ENCODE measurements at places on chromosomes 6 and 20. TPM values are rescaled to one million over a fixed set of nuclear protein-coding genes. Genes with fewer than 3 reads are reported as not detected.

DNA sequence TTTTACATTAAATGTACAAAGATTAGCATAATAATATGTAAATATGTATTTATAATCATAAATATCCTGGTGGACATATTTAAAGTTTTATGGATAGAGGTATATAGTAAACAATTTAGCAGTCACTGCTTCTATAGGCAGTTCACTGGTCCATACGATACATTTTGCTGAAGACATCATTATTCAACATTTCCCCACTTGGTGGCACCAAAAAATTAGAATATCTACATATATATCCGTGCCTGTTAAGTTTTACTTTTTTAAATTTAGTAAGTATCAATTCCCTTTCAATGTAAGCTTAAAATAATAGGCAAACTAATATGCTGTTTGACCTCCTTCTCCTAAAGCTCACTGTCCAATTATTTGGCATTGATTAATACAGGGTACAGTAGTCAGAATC is 64.2 kb downstream of the LMBRD1 start:
- DNase-seq = no peak

DNA sequence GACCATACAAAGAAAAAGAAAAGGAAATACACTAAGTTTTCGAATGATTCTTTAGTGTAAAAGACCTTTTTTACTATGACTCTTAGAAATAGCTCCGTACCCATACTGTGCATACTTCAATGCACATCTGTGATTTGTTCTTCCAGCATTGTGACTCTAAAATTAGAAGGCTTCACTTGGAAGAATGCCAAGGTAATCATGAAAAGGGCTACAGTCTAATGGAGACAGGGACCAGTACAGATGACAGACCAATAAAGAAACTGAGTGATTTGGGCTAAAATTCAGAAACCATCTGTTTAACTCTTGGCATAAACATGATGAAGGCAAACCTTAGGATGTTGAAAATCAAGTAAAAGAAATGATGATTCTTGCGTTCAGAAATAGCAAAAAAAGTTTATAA is 46.3 kb downstream of the CYP39A1 start:
- no peak for DNase-seq

GRCh38 chr6:136192902-136193301 is 57.2 kb downstream of the MTFR2 start:
- no peak for DNase-seq

DNA sequence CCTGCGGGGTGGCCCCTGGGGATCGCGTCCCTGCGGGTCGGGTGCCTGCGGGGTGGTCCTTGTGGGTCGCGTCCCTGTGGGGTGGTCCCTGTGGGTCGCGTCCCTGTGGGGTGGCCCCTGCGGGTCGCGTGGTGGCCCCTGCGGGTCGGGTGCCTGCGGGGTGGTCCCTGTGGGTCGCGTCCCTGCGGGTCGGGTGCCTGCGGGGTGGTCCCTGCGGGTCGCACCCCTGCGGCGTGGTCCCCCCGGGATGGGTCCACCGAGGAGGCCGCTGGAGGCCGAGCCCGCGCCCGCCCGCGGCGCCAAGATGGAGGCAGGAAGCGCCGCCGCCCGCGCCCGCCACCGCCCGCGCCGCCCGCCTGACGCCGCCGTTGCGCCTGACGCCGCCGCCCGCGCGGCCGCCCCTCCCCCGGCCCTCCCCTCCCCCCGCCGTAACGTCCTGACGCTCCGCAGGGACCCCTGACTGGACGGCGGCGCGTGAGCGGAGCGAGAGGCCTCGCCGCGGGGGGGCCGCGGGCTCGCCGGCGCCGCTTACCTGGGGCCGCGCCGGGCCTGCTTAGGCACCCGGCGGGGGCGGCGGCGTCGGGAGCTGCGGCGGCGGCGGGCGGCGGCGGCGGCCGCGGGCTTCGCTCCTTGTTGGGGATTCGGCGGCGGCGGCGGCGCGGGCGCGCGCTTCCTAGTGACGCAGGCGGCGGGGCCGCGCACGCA is at the start of gene GMEB2:
TSS of gene GMEB2 (minus strand) at position 678 of the 705 bp plus-strand sequence. CDS start 7,704 bp downstream, outside the sequence.
- no peak for DNase-seq

- DNase-seq = peak; percentile 28
Observed at GRCh38 chr6:108592371-108593337, 31.9 kb downstream of the FOXO3 start.

DNA sequence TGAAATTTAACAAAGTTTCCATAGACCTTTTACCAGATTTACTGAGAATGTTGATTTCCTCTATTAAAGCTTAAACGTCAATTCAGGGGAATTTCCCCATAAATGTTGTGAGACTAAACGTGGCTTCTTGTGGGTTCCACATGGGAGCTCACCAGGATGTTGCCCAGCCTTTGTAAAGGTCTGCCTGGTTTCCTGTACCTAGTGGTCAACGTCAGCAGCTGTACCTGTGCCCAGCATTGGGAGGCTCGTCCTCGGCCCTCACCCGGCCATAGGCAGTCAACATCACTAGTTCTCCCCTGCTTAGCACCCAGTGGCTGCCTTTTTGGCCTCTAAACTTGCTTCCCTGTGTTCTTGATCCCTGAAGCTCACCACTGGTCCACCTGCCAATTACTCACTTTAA is 22.1 kb upstream of the CD83 start:
- no peak for DNase-seq

GRCh38 chr20:10733122-10733521 is 59.3 kb upstream of the JAG1 start:
- no peak for DNase-seq

DNA sequence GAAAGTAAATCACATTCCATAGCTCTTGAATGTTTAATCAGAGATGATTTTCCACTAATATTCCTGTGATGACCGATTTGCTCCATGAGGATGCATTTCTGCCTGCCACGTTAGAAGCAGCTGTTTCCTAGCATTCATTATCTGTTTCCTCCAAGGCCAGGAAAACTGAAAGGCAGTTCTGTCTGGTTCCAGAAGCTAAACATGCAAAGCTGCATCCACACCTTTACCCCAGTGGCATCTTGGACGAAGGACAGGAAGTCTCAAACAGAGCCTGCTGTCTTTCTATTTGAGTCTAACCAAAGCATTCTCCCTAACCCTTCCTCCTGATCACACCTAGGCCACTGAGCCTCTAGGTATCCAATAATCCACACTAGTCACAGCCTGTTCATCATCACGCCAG is 27.6 kb downstream of the CNKSR3 start:
- DNase-seq = no peak

DNA sequence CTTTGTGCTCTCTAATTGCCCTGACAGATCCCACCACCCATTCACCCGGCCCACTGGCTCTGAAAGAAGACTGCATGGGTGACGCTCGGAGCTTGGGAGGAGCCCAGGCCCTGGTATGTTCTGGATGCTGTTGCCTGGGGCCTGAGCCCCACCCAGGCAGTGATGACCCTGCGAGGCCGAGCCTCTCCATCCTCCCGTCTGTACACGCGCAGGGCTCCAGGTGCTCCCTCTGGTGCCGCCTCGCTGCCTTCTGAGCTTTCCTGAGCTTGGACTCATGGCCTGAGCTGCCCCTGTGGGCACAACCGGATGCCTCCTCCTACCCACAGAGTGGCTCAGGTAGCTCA is 61.2 kb downstream of the STK35 start:
- no peak for DNase-seq

DNA sequence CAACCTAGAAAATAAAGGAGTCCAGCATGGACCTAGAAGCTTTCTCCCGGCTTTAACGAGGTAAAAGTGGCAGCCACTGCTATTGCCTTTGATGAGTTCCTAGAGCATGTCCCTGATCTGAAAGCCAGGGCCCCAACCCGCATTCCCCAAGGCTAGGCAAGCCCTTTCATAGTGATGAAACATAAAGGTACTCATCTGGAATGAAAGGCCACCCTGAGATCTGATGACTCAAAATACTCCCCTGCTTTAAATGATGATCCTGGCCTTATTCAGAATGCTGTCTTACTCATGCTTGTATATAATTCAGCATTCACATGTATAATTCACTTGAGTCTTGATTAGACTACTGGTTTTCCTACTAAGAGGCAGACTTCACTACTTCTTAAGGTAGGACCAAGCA is 21.3 kb downstream of the TTPAL start:
- DNase-seq = peak; percentile 37

- DNase-seq = peak; percentile 59
Observed at GRCh38 chr6:134472661-134473060, 154.7 kb upstream of the SGK1 start.

GRCh38 chr6:122726649-122727048 is 52.9 kb upstream of the FABP7 start:
- peak; percentile 50 for DNase-seq

GRCh38 chr6:16783509-16783908 is 22.2 kb upstream of the ATXN1 start:
- DNase-seq = no peak

DNA sequence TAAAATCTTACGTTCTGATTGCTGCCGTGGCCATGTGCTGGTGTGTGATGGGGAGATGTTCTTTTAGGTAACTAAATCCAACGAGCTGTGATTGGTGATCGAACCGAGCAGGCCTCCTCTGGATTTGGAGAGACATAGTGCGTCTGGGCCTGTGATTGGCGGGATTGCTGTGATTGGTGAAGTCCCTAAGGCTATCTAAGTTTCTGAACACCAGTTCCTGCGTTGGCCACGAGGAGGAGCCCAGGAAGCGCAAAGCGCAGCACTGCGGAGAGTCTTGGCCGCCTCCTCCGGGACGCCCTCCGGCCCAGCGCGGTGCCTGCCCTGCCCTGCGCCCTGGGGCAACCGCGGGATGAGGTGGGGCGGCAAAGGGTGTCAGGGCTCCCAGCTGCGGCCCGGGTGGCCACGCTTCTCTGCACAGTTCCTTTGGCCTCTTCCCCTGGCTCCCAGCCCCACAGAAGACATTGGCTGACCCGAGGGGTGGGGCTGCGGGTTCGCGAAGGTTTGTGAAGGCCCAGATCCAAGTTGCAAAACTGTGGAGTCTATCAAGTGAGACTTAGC is 33.0 kb downstream of the HNF4A start:
- peak; percentile 90 for DNase-seq

- no peak for DNase-seq
Observed at GRCh38 chr6:57312004-57312345, 5.5 kb upstream of the PRIM2 start.

- DNase-seq = no peak
Observed at GRCh38 chr6:84273048-84273809, 45.8 kb upstream of the CEP162 start.

- DNase-seq = no peak
Observed at GRCh38 chr6:43790031-43790430, 20.0 kb downstream of the VEGFA start.

GRCh38 chr6:111456208-111456607 is 26.8 kb downstream of the REV3L start:
- no peak for DNase-seq

DNA sequence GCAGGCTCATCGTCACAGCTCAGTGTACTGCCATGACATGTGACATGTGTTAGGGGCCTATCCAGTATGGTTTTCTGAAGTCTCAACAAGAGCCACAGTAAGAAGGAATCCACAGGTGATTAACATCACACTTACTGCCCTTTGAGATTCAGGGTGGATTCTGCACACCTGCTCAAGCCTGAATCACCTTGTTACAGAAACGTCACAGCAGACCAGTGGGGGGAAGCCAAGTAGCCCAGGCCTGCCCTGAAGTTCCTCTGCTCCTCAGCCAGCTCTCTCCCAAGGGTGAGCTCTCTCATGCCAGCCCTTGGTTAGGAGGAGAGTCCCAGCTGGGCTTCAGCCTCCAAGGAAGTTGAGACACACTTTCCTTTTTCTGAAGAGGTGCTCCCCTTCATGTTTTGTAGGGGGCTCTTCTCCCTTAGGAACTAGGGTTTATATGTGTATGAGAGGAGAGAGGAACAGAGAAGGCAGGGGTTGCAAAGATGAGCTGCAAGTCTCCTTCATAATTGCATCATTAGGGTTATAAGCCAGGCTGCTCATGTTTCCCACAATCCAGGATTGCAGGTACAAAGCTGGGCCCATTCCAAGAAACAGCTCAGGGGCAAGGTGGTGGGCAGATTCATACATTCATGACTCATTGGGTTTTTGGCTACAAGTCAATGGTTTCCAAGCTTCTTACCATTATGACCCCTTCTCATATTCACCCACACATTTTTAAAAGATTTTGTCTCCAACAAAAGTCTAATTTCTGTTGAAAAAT is 11.6 kb downstream of the GSS start:
- DNase-seq = no peak

GRCh38 chr6:116380346-116380745 is 9.6 kb downstream of the DSE start:
- no peak for DNase-seq

DNA sequence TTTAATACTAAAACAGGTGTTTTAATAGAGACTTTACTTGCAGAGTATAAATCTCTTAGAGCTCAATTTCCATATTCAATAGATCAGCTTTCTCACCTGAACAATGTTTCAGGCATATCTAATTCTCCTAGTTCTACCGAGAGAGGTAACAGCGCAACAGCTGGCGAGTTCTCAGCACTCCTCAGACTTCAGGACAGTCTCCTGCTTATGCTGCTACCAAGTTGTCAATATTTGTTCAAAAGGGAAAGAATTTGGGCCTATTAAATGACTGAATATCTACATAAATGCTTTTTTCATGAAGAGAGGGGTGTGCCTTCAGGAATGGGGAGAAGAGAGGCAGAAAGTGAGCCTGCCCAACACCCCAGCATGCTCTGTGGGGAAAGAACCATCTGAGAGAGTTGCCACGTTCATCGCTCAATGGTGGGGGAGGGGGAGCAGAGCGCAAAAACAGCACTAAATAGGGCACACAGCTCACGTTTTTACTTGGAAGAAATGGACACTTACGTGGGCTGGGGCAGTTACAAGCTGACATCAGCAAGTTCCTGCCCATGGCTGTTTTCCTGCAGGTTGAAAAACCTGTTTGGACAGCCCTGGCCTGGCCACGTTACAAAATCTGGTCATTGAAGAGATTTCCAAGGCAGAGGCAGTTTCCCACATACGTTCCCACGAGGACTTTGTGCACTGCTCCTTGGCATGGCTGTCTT is 38.0 kb downstream of the EZR start:
- no peak for DNase-seq

DNA sequence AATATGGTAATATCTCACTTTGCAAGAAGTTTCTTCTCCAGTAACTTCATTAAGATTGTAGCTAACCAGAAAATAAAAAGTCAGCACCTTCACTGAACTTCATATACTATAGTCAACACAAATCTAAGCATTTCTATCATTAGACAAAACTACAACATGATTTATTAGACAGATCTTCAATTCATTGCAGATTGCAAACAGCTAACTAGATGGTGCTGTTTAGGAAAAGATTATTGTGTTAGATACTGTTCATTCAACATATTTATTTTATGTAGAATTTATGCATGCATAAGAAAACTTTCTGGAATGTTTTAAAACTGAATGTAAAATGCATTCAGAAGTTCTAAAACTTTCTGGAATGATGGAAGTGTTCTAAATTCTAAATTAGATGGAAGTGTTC is 442.1 kb downstream of the HTR1B start:
- no peak for DNase-seq

- no peak for DNase-seq
Observed at GRCh38 chr20:48156521-48156920, 371.2 kb upstream of the SULF2 start.

TP53TG5 gene
- total RNA-seq = not detected

AIF1 gene
- not detected for total RNA-seq

NR2E1 gene
- 0.25 TPM for total RNA-seq

LRRC1 gene
- 14.0 TPM for total RNA-seq

TGM2 gene
- 0.22 TPM for total RNA-seq

DSP gene
- 38.3 TPM for total RNA-seq

NCOA6 gene
- 10.9 TPM for total RNA-seq

KCNK16 gene
- total RNA-seq = not detected

GPX5 gene
- total RNA-seq = not detected

SDCBP2 gene
- total RNA-seq = 1.6 TPM

PAK5 gene
- total RNA-seq = 1.6 TPM

IMPG1 gene
- not detected for total RNA-seq

ADGRF1 gene
- total RNA-seq = not detected

TUBB1 gene
- total RNA-seq = not detected

TAAR9 gene
- not detected for total RNA-seq

BPIFB4 gene
- not detected for total RNA-seq

FAM217B gene
- total RNA-seq = 5.8 TPM

MMP24 gene
- 1.4 TPM for total RNA-seq

Measured in neural progenitor cell (in vitro differentiated cells).